ENCODE measurements at places on chromosomes 12 and 14. TPM values are rescaled to one million over a fixed set of nuclear protein-coding genes. Genes with fewer than 3 reads are reported as not detected.

- H3K27me3 ChIP-seq = no peaks in the 10 kb centered on the region
- no peak overlapping the region for H3K4me3 ChIP-seq
- DNase-seq = no peak
- no peaks in the 10 kb centered on the region for H3K4me1 ChIP-seq
- H3K27ac ChIP-seq = no peak overlapping the region
Measured at GRCh38 chr14:70735043-70735442, 74.3 kb downstream of the MAP3K9 start.

DNA sequence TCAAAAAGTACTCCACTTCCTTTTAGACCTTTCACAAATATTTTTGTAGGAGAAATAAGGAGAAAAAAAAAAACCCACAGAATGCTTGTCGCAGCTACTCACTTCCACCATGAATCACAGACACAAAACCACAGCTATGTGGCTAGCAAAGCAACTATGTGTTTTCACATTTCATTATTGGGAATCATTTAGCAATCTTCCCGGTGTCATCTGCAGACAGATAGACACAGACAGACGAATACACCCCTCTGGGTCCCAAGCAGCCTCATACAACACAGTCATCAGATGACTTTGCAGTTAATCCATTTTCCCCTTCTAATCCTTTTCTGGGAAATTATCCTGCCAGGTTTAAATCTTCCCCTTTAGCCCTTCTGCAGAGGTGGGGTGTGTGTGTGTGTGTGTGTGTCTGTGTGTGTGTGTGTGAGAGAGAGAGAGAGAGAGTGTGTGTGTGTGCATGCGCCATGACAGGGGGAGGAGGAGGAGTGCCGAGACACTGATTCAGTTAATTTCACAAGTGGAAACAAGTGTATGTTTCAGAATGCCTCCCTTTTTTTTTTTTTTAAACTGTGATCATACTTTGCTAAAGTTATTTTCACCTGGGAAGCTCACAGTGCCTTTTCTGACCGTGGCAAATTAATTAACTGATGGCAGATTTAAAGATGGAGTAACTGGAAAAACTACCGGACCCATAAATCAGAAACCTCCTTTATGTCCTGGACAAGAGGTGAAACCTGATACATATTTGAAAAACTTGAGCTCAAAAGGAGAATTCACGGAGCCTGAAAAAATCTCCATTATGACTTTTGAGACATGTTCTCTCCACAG, 39.9 kb downstream of the LTBP2 start:
- no peak for DNase-seq
- peaks cover 77% of the 10 kb centered on the region for H3K4me1 ChIP-seq
- H3K4me3 ChIP-seq = peak overlapping the region; percentile 16

DNA sequence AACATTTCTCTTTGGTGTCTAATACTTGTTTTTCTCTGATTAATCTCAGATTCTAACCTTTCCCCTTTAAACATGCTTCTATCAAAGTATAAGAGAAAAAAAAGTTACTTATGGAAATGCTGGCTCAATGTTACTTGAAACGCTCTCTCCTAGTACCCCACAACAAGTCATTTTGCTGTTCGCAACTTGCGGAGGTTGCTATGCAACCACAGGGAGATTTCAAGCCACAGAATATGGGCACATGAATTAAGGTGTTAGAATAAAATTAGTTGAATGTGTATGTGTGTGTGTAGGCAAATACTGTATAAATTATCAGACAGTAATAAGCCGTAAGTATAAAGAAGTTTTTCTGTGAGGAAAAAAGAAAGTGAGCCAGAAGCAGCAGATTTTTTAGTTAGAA, 80.6 kb downstream of the CCDC59 start:
- no peaks in the 10 kb centered on the region for H3K4me1 ChIP-seq
- H3K27ac ChIP-seq = no peak overlapping the region
- no peaks in the 10 kb centered on the region for H3K36me3 ChIP-seq

KRT86 gene
- not detected for total RNA-seq

PDE3A gene
- total RNA-seq = 0.75 TPM

- peaks cover 3% of the 10 kb centered on the region for H3K4me1 ChIP-seq
- no peaks in the 10 kb centered on the region for H3K27me3 ChIP-seq
- no peak overlapping the region for H3K27ac ChIP-seq
- DNase-seq = no peak
Measured at GRCh38 chr14:71661441-71661840, 270.8 kb upstream of the RGS6 start.

DNA sequence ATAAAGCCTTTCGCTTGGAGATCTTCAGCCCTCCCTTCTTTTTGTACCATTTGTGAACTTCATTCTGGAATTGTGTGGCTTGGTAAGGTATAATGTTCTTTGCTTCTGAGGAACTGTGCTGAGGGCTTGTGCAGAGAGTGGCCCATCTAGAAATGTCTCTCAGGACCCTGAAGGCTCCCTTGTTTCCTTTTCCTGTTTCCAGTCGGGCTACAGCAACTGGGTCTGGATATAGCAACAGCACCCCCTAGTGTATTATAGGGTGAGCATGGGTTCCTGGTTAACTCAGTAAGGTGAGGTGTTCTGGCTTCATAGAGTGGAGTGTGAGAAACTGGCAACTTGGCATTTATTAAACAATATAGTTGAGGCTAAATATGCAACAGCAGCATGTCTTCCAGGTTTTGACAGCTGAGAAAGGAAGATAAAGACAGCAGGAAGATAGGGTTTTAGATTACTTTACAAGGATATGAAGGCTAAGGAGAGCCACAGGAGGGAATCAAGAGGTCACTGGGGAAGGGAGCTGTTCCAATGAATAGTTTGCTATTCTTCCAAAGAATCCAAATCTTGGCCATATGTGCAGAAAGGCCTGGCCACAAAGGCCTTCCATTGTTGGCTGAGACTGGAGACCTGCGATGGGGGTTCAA, 49.1 kb upstream of the RNU6-8 start:
- H3K4me1 ChIP-seq = no peaks in the 10 kb centered on the region
- DNase-seq = no peak
- no peak overlapping the region for H3K4me3 ChIP-seq
- no peaks in the 10 kb centered on the region for H3K36me3 ChIP-seq
- H3K27ac ChIP-seq = peak overlapping the region; percentile 23

PDZRN4 gene
- total RNA-seq = 3.7 TPM

GRCh38 chr12:112303799-112304198, 78.4 kb downstream of the HECTD4 start:
- H3K36me3 ChIP-seq = peaks cover 80% of the 10 kb centered on the region
- no peak for DNase-seq
- no peaks in the 10 kb centered on the region for H3K27me3 ChIP-seq
- no peaks in the 10 kb centered on the region for H3K4me1 ChIP-seq
- H3K27ac ChIP-seq = no peak overlapping the region
- H3K4me3 ChIP-seq = no peak overlapping the region

TCL1B gene
- total RNA-seq = not detected

- no peak for DNase-seq
- no peak overlapping the region for H3K27ac ChIP-seq
- H3K4me3 ChIP-seq = no peak overlapping the region
Measured at GRCh38 chr12:768434-768833, 16.1 kb downstream of the WNK1 start.

GRCh38 chr12:124586756-124587155, 19.3 kb upstream of the NCOR2 start:
- DNase-seq = no peak
- no peak overlapping the region for H3K4me3 ChIP-seq
- H3K27me3 ChIP-seq = no peaks in the 10 kb centered on the region

GRCh38 chr12:1820191-1820895, at the start of gene LRTM2:
Gene LRTM2, plus strand, starts transcription at chr12:1820565. Its CDS starts 7,584 bp downstream, at chr12:1828149.
- peaks cover 5% of the 10 kb centered on the region for H3K4me1 ChIP-seq
- DNase-seq = no peak
- no peaks in the 10 kb centered on the region for H3K27me3 ChIP-seq
- H3K36me3 ChIP-seq = no peaks in the 10 kb centered on the region
- no peak within 1 kb of the TSS for H3K4me3 ChIP-seq

- H3K4me1 ChIP-seq = peaks cover 60% of the 10 kb centered on the region
- no peak overlapping the region for H3K4me3 ChIP-seq
- no peaks in the 10 kb centered on the region for H3K27me3 ChIP-seq
- H3K36me3 ChIP-seq = no peaks in the 10 kb centered on the region
Measured at GRCh38 chr14:74913986-74914573, 9.0 kb downstream of the RPS6KL1 start.

DNA sequence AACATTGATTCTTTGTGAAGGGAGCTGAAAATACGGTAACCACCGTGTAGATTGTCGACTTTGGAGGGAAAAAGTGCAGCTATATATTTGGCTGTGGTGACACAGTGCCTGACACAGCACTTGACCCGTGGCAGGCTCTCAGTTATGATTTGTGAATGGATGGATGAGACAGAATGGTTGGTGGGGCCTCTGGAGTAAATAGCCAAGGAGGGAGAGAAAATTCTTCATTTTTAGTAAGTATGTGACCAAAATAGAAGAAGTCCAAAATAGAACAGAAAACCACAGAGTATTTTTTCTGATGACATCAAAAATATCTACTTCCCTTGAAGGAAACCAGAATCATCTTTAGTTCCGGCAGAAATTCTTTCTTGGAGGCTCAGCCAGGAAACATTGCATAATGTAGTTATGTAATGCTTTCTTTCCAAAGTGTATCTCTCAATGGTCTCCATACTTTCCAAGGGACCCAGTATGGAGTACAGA, 82.0 kb upstream of the WSCD2 start:
- H3K27me3 ChIP-seq = peaks cover 5% of the 10 kb centered on the region
- H3K36me3 ChIP-seq = no peaks in the 10 kb centered on the region
- DNase-seq = no peak
- no peak overlapping the region for H3K27ac ChIP-seq
- no peak overlapping the region for H3K4me3 ChIP-seq
